Bronchial smooth muscle cell (primary cell): ENCODE measurements at places on chromosomes 13 and 19. TPM values are rescaled to one million over a fixed set of nuclear protein-coding genes. Genes with fewer than 3 reads are reported as not detected.

The CGB1 gene
- total RNA-seq: not detected in 2 replicates

The CACNG6 gene
- 0.34 and 0.47 TPM in 2 replicates for total RNA-seq

The ZNF225 gene
- total RNA-seq: 8.7 and 11.6 TPM in 2 replicates

The CYP2A7 gene
- total RNA-seq: not detected in 2 replicates
